Fibroblast of the conjunctiva (primary cell): ENCODE measurements at places on chromosomes 12 and 14.
A peak's percentile ranks its signal among the peaks of the same experiment; 100 is the strongest.

DNA sequence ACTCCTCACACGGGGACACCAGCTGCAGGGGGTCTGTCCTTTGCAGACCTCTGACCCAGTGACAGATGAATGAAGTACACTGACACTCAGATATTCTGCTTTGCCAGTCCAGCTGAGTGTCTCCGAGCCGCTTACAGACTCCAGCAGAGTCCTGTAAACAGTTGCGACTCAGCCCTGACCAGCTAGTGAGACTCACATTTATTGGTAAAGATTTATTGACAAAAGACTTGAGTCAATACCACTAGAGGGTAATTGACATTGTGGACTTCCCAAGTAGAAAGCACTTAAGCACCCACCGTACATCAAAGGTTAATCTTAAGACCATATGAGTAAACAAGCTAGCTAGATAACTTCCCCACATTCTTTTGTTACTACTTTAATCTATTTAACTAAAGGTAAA, 9.8 kb upstream of the FKBP4 start:
- no peak for DNase-seq

DNA sequence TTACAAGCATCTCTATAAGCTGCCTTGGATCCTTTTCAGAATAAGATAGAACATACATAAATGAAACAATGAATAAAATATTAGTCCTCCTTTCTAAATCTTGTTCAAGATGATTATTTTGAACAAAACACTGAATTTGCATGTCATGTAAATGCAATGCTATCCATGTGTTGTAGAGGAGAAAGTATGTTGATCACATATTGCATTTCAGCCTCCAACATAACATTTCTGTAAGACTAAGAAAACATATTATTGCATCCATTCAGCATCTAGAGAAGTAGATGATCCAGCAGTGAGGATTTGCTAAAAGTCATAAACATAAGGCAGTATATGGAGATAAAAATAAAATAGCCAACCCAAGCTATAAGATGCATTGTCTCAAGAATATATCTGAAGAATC, 172.6 kb downstream of the CPNE8 start:
- no peak for DNase-seq

GRCh38 chr14:105085766-105086165, 20.5 kb upstream of the GPR132 start:
- no peak for DNase-seq

DNA sequence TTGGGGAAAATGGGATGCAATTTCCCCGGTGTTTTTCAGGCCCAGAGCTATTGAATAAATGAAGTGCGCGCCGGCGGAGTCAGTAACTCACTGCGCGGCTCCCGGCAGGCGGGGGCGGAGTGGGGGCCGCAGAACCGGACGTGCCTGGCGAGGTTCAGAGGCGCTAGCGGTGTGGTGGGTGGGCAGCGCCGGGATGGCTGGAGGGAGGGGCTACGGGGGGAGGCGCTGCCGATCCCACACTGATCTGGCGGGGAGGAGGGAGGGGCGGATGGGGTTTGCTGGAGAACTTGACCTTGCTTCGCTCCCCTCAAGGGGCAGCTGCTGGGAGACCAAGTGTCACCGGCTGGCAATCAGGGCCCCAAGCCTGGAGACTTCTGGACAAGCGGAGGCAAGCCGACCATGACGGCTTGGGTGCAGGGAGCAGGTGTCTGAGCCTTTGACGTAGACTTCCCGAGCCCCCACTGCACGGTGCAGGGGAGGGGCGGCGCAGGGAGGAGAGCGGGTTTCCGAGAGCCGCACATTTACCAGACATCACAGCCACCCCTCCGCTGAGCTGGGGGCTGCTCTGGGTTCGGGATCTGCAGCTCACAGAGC, 174.1 kb upstream of the RTL1 start:
- no peak for DNase-seq

GRCh38 chr14:22491683-22492621, 97.1 kb downstream of the DAD1 start:
- no peak for DNase-seq

GRCh38 chr14:29671034-29671433, 256.6 kb downstream of the PRKD1 start:
- no peak for DNase-seq

- no peak for DNase-seq
These were observed 26.6 kb upstream of the TMCC3 start for GRCh38 chr12:94676922-94677321.

- no peak for DNase-seq
These were observed 707.9 kb downstream of the AACS start for GRCh38 chr12:125773033-125773640.

GRCh38 chr14:31510222-31510621, 22.4 kb upstream of the GPR33 start:
- DNase-seq: peak; percentile 6

DNA sequence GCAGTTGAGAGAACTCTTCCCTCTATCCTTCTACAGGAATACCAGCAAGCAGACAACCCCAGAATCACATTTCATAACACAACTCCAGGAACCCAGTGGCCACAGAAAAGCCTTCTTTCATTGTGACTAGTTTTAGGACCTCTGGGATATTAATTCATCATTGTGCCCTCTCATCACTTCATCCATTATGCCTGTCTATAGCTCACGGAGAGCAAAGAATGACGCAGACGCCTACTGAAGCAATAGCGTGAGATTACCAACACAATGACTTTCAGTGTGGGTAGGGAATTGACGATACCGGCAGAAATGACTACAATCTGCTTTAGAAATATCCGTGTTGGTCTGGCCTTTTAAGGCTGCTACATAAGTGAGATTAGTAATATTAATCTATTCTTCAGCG, 158.1 kb upstream of the FOXG1 start:
- DNase-seq: no peak

DNA sequence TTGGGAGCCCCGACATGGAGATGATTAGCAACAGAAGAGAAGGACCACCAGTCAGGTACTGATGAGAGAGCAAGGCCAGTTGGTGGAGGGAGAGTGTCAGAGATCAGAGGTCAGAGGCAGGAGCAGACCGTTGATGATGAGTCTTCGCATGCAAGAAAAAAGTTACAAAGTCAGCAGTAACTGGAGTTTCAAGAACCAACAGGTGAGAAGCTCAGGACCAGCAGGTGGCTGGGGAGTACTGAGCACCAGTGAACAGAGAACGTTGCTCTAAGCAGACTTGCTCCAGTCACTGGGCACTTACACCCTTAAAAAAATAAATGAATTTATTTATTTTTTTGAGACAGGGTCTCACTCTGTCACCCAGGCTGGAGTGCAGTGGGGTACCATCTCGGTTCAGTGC, 44.5 kb upstream of the KCNA1 start:
- no peak for DNase-seq

- peak; percentile 4 for DNase-seq
These were observed 197.6 kb upstream of the RBM19 start for GRCh38 chr12:114163771-114164170.

- DNase-seq: no peak
These were observed 267 bp downstream of the CFAP251 start for GRCh38 chr12:121918679-121919038.

DNA sequence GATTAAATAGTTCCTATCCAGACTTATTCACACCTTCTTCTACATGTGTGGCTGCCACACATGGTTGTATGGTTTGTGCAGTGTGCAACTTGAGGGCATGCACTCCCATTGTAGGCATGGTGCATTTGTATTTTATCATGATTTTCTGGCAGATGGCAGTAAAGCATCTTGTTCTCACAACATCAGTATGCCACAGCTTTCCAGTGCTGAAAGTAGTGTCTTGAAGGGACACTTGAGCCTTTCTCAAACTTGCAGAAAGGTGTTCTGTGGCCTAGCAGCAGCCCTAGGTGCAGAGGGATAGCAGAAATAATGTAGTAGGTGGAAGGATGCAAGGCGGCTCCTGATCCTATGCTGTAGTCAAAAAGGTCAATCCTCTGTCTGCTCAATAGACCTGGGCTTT, 72.9 kb downstream of the LMNTD1 start:
- DNase-seq: no peak

DNA sequence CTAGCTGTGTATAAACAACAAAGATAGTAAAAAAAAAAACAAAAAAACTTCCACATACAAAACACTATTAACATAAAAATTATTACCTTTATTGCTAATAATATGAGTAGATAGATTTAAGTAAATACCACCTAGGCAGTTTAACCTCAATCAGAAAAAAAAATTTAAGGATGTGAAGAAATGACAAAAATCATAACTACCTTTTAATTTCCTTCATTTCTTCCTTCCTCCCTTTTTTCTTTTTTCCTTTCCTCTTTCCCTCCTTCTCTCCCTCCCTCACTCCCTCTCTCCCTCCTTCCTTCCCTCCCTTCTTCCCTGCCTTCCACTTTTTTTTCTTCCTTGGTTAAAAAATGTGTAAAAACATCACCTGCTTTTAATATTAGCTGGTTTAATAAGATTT, 81.7 kb downstream of the SOX5 start:
- DNase-seq: no peak
